CD4-positive, alpha-beta T cell treated with Interleukin-4 for 4 hours (primary cell): ENCODE measurements at places on chromosomes 2 and 18.
A peak's percentile ranks its signal among the peaks of the same experiment; 100 is the strongest.

- no peak for DNase-seq
Measured at GRCh38 chr18:11368020-11368419, 218.7 kb upstream of the PIEZO2 start.

DNA sequence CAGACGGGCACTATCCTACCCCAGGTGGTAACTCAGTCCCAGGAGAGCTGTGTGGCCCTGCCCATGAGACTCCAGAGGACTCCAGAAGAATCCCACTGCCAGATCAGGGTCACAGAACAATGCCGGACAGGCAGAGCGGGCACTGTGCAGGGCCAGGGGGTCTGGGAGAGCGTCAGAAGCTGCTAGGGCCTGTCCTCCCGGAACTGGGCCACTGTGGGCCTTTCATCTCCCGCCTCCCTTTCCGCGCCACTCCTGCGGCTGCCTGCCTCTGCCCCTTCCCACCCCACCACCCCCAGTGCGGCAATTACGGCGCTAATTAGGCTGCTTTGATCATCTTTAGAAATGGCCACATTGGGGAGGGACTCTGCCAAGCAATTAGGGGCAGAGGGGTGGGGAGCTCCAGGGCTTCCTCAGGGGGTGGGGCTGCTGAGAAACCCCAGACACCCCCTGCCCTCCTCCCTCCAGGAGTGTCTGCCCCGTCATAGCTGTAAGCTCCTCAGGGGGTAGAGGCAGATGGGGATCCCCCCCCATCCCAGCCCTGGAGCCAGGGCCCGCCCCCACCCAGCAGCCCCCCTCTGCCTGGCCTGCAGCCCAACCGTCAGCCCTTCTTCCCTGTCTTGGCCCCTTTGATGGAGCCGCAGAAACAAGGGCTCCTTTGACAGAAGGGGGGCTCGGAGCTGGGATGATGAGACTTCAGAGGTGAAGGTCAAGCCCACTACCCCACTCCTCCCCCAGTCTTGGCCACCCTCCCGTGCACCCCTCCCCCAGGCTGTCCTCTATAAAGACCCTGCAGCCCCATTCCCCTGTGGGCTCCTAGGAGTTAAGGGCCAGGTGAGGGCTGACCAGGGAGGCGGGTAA lies at the start of gene PRSS56:
TSS of gene PRSS56 (plus strand) at position 808 of the 858 bp plus-strand sequence. CDS start 211 bp downstream, outside the sequence.
- DNase-seq = no peak

GRCh38 chr2:208407667-208408066 lies 1.1 kb downstream of the PTH2R start:
- no peak for DNase-seq

DNA sequence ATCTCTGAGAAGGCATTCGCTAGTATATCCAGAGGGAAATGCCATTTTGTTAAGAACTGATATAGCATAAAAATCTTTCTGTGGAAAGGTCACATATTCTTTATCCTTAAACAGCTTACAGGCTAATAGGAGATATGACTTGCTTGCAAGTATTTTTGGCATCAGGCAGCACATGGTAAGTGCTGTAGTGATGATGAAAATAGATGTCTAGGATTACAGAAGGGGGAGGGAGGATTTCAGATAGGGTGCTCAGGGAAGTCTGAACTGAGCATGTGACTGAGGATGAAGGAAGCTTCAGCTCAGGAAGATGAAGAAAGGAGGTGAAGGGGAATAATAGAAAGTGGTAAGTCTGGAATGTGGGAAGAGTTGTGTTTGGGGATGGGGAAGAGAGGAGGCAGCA lies 158.5 kb upstream of the NOSTRIN start:
- DNase-seq = no peak

DNA sequence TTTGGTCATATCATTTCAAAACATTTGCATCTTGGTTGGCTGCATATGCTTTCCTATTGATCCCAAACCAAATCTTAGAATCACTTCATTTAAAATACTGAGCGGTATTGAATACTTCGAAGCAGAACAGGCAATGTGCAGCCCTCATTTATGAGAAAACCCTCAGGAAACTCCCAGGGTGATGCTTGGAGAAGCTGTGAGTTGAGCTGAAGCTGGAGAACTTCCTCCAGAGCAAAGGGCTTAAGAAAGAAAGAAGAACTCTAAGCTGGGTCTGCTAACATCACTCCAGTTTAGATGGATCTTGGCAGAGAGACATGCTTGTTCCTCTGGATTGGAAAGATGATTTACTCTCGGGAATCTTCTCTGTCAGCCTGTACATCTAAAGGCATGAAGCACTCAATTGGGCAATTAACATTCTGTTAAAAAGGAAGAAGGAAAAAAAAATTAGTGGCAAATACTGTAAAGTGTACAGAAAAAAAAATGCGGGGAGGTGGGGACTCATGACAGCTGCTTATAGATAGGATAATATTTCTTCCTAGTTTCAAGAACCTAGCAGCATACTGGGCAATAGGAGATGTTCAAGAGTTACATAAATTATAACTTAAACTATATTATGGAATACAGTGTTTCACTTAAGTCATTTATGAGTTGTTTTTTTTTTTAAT lies 49.5 kb downstream of the ATIC start:
- DNase-seq = no peak

GRCh38 chr18:67516539-67517443 lies at the start of gene DSEL:
Gene DSEL, minus strand, starts transcription at chr18:67516720. Its CDS starts 2,112 bp downstream, at chr18:67514608.
- DNase-seq = peak; percentile 94
